ENCODE measurements at places on chromosomes 3 and 15.

- DNase-seq: no peak
These were observed 17.4 kb upstream of the PARP6 start for GRCh38 chr15:72289597-72290325.

DNA sequence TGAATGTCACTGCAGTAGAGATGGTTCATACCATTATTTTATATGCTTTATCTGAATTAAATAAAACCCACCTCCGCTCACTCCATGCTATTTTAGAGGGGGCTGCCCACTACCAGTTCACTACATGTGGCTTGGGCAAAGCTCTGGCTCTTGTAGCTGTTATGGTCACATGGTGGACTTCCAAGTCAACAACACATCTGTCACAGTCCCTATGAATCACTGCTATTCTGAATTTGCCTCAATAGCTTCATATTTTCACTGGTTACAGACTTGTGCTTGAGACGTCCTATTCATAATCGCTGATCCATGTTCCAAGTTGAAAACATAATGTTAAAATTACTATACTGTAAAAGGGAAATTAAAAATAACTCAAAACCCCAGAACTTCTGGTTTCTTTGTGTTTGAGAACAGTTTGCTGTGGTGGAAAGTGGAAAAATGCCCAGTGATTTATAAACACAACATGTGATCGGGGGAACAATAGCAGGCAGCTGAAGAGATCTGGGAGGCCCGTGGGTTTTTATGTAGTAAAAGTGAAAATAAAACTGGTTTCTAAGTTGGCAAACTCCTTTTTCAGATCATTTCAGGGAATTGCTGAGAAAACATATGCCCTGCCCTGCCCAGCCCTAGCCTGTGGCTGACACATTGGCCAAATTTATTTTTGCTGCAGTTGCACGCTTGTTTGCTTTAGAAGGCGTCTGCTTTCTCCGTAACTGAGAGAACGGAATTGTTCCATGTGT, 128.8 kb upstream of the PRR23C start:
- DNase-seq: no peak

DNA sequence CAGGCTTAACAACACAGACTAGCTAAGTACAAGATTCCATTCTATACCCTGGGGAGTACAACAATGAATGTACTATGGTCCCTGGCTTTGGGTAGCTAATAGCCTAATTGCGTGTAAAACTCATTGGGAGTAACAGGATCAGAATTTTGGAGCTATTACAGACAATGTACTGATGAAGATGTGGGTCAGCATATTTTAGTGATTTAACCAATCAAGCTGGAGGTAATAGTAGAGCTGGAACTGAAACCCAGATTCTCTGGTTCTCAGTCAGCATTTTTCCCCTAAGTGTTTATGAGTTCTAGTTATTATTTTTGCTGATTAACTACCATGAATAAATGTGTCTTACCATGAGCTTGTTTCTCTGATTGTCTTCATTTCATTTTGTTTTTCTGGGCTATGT, 578.7 kb downstream of the NLGN1 start:
- DNase-seq: no peak

- DNase-seq: no peak
These were observed 41.1 kb upstream of the MYZAP start for GRCh38 chr15:57550640-57551039.

GRCh38 chr15:29139072-29139471, 130.6 kb downstream of the NSMCE3 start:
- DNase-seq: no peak

DNA sequence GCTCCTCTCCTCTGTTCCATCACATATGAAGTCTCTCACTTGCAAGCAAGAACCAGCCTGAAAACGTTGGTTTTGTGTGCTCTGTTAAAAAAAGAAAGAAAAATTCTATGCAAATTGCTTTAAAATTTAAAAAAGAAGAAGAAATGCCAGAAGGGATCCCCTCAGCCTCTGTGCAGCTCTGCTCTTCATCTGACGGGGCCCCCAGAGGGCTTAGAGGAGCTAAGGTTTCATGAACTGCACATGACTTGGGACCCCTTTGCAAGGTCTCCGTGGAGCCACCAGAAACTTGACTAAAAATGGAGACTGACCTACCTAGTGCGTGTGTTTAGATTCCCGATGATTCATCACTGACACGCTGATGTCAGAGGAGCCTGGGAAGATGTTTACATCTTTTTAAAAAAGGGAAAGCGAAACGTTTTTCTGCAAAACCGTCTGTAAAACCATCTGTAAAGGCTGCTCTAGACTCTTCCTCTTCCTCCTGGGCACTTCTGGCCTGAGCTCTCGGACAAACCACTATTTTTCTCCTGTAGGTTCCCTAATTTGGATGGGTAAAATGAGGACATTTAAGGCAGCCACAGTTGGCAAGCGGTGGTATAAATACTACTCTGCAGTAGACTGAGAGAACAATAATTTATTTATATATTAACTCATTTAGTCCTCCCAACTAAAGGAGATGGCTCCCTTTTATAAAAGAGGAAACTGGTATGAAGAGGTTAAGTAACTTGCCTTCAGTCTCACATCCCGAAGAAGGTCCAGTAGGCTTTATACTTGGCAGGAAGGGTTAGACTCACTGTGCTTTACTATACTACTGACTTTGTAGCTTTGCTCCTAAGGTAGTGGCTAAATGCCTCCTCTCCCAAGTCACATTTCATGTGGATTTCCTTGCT, 67.2 kb upstream of the POLG start:
- DNase-seq: no peak

GRCh38 chr3:61631108-61631769, 69.9 kb downstream of the PTPRG start:
- no peak for DNase-seq

DNA sequence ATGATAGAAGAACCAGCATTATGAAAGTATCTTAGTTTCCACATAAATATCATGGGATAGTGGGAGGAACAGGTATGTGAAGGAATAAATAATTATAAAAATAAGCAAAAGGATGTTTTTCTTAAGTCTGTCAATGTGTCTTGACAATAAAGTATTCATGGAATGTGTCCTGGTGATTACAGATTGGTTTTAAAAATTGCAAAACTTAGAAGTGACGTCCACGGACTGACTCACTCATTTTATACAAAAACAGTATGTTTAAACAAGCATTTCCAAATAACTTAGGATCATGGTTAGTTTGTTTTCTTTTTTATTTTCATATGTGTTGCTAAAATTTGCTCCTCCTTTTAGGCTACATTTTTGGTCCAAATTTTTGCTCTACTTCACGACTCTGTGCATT, 687.0 kb upstream of the NECTIN3 start:
- no peak for DNase-seq

DNA sequence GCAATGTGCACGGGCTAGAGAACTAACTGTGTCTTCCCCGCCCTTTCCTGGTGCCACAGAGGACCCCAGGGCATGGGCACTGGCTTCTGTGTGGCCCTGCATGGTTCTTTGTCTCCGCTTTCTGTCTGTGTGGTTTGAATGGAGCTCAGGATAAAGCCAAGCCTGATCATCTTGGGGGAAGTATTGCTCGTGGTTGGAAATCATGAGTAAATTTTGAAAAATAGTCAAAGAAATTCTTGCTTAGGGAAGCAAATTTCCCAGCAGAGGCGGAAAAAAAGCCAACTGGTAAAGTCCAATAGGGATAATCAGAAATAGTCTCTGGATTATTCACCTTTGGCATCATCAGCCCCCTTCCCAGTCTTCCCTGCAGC, 55.4 kb downstream of the MAGEF1 start:
- no peak for DNase-seq

DNA sequence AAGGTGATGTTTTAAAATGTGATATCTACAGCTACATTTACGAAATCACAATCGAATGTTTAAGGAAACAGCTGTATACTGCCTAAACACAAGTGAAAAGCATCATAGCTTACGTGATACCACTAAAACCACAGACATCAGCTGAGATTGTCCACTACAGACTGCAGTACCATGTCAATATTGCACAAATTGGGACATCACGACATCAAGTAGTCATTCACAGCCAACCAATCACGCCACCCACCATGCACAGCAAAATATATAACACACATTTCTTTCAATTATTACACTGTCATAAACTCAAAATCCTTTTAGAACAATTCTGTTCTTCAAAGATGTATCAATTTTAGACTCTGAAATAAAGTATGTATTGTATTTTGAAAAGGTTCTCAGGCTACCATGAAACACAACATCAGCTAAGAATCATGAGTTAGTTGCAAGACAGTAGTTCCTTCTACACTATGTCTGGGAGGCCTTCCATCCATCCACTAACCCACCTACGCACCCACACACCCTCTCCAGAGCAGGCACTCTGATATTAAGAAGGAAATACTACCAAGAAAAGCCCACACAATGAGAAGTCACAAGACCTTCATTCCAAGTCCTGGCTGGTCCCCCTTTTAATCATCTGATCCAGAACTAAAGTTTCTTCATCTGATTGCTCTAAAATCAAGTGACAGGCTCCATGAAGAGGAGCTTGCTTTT, 3.1 kb downstream of the DMXL2 start:
- DNase-seq: no peak

GRCh38 chr15:56672721-56673120, 60.6 kb downstream of the ZNF280D start:
- no peak for DNase-seq

GRCh38 chr3:125605756-125606155, 10.5 kb upstream of the OSBPL11 start:
- no peak for DNase-seq

GRCh38 chr15:82043796-82044372, 1.9 kb downstream of the MEX3B start:
- no peak for DNase-seq

DNA sequence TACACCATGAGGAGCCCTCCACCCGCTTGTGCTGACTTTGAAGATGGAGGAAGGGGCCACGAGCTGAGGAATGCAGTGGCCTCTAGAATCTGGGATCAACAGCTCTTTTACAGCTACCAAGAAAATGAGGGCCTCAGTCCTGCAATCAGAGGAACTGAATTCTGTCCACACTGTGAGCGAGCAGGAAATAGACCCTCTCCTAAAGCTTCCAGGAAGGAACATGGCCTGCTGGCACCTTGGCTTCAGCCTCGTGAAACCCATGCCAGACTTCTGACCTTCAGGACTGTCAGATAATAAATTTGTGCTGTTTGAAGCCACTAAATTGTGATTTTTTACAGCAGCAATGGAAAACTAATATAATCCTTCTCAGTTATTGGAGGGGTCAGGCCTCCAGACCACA, 61.9 kb downstream of the RAB11A start:
- no peak for DNase-seq

- DNase-seq: no peak
These were observed 97.3 kb downstream of the SPATA16 start for GRCh38 chr3:173043757-173044156.

GRCh38 chr3:4320096-4320911, 17.1 kb downstream of the SETMAR start:
- no peak for DNase-seq

- DNase-seq: no peak
These were observed 9.0 kb downstream of the DPH3 start for GRCh38 chr3:16255726-16256125.

Data from effector CD4-positive, alpha-beta T cell (primary cell).